ENCODE measurements at places on chromosomes 3 and 15.

- peak; percentile 43 for DNase-seq
These were observed 2.4 kb downstream of the TSC22D2 start for GRCh38 chr3:150410311-150411105.

DNA sequence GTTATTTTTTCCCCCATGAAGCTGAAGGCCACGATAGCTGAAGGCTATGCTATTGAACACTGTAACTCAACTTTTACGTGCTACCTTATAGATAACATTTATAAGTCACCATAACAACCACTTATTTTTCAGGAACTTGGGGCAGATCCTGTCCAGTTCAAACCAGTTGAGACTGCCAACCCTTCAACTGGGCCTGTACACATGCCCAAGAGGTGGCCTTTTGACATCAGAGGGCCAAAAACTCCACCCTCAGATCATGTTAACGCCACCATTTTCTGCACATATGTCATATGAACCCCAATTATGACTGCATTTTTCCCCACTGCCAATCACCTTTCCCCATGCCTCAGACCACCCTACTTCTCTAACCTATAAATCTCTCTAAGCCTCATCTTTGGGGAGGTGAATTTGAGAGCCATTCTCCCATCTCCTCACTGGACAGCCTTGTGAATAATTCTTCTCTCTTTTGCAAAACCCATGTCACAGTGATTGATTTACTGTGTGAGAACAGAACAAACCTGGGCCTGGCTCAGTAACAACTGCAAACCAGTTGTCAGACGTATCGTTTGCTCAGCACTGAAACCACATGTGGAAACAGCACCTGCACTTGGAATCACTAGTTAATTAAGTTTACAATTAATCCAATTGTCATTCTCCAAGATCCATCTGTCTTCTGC is 42.5 kb downstream of the ZNF445 start:
- no peak for DNase-seq

- DNase-seq, result no peak
These were observed 63.8 kb upstream of the SEC13 start for GRCh38 chr3:10384541-10385360.

GRCh38 chr15:99441871-99442251 is 123.9 kb upstream of the MEF2A start:
- no peak for DNase-seq

DNA sequence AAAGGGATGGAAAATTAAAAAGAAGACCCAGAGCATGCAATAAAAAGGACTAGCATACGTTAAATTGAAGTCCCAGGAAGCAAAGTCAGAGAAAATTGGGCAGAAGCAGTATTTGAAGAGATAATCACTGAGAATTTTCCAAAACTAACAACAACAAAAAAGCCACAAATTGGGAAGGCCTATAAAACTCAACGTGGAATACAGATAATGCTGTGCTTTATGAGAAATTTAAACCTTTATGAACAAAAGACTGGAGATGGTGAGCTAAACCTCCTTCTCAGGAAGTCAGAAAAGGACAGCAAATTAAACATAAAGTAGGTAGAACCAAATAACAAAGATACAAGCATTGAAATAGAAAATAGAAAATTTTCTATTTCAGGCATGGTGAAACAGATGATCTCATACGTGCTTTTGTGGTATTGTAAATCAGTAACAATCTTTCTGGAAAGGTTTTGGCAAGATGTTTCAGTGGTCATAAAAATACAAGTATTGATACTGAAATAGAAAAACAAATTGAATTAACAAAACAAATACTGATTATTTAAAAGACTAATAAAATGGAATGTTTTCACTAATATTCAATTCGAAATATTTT is 55.6 kb downstream of the LYSMD4 start:
- no peak for DNase-seq

DNA sequence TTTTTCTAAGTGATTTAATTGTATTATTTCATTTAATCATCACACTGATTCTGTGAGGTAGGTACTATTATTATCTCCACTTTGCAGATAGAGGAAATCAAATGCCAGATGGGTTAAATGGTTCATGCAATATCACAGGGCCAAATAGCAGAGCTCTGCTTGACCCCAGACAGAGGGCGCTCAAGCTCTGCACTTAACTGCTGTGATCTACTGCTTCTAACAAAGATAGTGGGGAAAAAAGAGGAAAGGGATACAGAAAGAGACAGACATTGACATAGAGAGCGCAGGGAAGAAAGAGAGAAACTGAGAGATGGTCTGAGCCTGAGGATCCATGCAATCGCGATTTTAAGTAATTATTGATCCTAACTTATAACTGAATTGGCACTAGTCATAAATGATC is 279.1 kb upstream of the THRB start:
- peak; percentile 10 for DNase-seq

DNA sequence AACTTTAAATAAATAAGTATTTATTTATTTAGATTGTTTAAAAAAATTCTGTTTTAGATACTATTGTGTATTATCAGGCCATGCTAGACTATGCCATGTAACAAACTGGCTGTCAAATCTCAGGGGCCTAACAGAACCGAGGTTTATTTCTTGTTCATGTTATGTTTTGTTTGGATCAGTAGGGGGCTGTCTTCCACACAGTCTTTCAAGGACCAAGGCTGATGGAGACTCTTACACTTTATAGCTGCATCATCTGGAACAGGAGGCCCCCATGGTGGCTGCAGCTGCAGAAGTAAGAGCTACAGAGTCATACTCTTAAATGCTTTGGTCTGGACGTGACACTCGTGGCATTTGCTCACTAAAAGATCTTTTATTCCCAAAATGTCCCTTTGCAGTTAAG is 33.0 kb upstream of the ARL14 start:
- DNase-seq, result no peak

GRCh38 chr3:8156138-8156537 is 345.5 kb upstream of the LMCD1 start:
- no peak for DNase-seq

GRCh38 chr3:10193692-10194327 is 29.1 kb downstream of the IRAK2 start:
- DNase-seq, result no peak

DNA sequence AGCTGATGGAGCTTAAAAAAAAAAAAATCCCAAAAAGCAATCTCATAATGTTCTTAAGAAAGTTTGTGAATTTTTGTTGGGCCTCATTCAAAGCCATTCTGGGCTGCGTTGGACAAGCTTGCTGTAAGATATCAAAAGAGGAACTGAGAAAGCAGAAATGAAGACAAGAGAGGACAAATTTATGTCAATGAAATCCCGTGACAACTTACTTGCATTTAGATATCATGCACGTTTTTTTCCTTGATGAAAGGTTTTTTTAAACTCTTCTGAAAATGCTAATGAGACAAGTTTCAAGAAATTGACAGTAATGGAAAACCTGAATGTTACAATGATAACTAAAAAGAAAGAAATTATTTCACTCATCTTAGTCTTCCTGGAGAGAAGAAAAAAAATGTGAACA is 662.9 kb downstream of the SQOR start:
- no peak for DNase-seq

DNA sequence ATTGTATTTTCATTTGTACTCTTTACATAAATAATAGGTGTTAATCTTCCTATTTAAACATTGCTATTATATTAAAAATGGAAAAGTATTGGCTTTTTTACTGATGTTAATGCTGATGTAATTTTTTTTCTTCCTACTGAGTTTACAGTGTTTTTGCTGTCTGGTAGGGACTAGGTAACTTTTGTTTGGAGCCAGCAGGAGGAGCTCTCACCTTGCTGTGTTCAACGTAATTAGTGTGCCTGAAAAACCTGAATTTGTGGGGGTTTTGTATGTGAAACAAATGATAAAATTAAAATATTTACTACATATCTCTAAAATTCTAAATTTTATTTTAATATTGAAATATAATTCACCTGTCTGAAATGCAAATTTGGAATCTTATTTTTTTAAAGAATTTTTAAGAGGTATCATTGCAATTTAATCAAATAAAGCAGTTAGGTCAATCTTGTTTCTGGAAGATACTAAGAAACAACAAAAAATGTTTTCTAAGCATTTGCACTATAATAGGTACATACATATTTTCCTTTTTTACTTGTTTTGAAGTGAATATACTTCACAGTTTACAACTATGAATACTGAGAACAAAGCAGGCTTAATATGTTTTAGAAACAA is 48.8 kb downstream of the EPHA6 start:
- peak; percentile 6 for DNase-seq

DNA sequence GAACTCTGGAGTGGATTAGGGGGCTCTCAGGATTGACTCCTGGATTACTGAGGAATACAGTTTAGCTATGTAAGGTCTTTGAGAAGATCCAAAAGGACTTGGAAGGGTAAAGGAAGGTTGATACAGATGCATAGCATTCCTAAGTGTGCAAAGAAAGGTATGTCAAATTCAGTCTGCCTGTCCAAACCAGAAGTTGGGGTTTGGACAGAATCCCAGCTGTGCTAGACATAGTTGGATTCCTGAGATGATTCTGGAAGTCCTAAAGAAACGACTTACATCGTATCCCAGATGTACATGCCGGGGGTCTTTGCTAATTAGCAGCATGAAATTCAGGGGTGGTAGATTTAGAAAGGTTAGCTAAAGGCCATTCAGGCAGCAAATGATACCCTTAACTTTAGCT is 97.7 kb upstream of the TSPAN3 start:
- DNase-seq, result no peak

Data from NCI-H526 (cell line).